ENCODE measurements at places on chromosomes 16 and 17. TPM values are rescaled to one million over a fixed set of nuclear protein-coding genes. Genes with fewer than 3 reads are reported as not detected.

The C16orf92 gene
- total RNA-seq: not detected

The PRM1 gene
- not detected for total RNA-seq

The GPR179 gene
- 0.57 TPM for total RNA-seq

The SLC35G6 gene
- not detected for total RNA-seq

GRCh38 chr17:80836971-80837481 is 154.6 kb upstream of the CHMP6 start:
- no peak for DNase-seq

- no peak for DNase-seq
Observed at GRCh38 chr17:27564463-27564862, 66.5 kb upstream of the LGALS9 start.

- no peak for DNase-seq
Observed at GRCh38 chr17:8141045-8141444, 11.2 kb downstream of the PER1 start.

DNA sequence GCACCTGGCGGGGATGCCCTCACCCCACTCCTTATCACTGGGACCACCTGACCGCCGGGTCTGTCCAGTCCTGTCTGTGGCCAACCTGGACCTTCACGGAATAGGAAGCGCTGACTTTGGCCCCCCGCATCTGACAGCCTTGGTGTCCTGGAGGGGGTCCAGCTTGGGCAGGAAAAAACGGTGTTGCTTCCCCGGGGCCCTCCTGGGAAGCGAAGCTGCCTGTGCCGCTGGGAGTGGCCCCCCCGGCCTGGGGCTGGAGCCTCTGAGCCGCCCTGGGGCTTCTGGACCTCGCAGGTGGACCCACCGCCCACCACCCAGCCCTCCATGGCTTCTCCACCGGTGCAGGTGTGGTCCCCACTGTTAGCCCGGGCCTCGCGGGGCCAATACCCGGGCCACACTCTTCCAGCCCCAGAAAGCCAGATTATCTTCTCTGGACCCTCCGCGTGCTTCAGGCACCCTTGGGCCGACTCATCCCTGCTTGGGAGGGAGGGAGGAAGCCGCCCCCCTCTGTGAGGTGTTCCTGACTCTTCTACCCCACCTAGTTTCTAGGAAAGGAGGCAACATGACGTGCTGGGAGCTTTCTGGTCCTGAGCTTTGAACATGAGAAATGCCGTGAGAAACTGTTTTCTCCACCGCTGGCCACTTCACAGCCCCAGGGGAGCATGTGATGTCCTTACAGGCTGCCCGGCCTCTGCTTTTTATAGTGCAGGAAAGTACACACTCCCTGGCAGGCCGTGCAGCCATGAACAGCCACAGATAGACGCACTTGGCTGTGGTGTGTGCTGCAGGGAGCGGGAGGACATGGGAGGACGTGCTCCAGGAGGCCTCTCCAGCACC is 1.1 kb downstream of the C1QTNF1 start:
- no peak for DNase-seq

DNA sequence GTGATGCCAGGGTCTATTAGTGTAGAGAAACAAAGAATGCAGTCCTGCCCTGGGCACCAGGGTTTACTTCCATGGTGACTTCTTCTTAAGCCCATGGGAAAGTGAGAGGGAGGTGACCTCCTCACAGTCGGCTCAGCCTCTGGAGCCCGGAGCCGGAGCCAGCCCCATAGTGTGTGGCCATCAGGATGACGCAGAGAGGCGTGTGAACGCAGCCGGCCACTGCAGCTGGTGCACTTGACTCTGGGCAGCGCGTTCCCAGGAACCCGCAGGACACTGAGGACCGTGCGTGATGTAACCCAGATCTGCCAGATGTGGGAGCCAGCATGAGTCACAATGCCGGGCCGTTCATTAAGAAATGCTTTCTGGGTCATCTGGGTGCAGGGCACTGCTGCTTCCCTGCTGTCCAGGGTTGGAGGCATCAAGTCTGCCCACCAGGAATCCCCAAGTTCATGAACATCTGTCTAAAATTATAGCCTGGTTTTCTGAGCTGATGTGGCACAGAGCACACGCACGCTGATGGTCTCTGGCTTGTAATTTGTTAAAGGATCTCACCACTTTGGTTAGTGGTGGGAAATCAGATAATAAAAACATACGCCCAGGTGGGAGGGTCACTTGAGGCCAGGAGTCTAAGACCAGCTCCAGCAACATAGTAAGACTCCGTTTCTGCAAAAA is 114.1 kb downstream of the PITPNC1 start:
- peak; percentile 83 for DNase-seq

DNA sequence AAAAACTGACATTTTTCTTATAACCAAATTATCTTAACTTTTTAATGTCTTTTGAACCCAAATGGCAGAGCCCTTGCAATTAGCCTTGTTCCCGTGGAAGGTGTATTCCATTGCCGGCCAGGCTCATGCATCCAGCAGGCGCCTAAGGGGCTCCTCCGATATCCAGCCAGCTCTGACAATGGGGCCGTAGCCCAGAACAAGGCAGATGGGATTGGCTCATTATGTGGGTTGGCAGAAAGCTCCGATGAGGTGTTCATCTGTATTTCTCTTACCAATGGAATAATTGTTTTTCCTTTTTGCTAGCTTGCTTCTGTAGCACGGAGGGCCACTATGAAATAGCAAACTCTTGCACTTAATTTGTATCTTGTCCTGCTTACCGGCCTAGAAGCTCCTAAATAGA is 208.2 kb upstream of the CHMP6 start:
- no peak for DNase-seq

DNA sequence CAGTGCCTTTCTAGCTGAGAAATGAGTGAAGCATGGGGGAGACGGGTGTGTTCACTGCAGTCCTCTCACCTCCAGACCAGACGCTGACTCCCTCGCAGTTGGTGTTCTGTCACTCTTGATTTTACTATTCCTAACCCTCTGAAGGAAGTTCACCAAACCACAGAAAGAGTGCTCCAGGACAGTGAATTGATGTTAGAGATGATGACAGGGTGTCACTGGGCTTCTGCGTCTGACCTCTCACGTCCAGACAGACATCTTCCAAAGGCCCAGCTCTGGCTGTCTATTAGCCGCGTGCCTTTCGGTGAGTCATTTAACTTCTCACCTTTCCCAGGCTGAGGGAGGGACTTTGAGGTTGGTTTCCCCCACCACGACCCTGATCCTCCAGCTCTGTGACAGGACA is 8.2 kb downstream of the CRAMP1 start:
- no peak for DNase-seq

- DNase-seq: no peak
Observed at GRCh38 chr16:72972878-72973571, 74.9 kb downstream of the ZFHX3 start.

Measured in PC-9 (cell line).